ENCODE measurements at places on chromosomes 4 and X.

- no peak for DNase-seq
Observed at GRCh38 chrX:40122487-40122886, 24.7 kb upstream of the BCOR start.

GRCh38 chrX:125203737-125204578, 115.7 kb upstream of the TEX13C start:
- no peak for DNase-seq

DNA sequence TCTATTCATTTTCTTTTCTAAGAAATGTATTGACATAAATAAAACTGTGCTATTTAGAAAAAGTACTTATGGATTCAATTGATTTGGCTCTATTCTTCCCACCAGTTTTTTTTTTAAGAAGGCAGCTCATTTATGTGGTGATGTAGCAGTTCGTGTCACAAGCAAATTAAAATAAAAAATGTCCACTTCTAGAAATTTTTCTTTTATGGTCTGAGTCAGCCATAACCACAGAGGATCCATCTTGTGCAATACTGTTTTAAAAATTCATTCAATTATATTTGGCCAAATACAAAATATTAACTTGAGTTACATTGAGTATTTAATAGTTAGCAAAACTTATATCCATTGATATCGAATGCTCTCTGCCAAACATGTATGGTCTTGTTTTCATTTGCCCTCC, 207.9 kb upstream of the FAT1 start:
- no peak for DNase-seq

DNA sequence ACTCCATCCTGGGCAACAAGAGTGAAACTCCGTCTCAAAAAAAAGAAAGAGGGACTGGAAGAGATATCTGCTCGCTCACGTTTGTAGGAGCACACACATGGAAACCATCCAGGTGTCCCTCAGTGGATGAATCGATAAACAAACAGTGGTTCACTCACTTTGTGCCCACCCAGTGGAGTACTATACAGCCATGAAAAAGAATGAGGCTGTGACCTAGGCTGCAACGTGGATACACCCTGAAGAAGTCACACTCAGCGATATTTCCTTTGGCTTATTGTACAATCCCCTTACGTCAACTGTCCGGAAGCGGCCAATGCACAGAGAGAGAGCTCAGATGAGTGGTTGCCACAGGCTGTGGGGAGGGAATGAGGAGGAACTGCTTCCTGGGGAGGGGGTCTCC, 82.3 kb upstream of the PPP2R3B start:
- no peak for DNase-seq

DNA sequence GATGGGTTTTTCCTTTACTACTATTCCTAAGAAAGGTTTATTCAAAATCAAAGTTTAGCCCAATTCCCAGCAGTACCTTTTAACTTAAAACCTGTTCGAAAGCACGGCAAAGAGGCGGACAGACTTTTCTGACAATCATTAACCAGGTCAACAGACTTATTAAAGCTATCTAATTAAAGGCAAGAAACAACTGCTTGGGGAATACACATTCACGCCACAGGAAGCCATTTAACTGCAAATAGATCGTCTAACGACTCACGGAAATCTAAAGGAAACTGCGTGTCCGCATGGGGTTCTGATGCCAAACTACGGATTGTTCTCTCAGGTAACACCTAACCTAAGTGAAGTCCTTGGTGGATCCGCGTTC, 663 bp upstream of the USP53 start:
- no peak for DNase-seq

- DNase-seq: no peak
Observed at GRCh38 chr4:165965503-165965902, 92.5 kb downstream of the TLL1 start.

DNA sequence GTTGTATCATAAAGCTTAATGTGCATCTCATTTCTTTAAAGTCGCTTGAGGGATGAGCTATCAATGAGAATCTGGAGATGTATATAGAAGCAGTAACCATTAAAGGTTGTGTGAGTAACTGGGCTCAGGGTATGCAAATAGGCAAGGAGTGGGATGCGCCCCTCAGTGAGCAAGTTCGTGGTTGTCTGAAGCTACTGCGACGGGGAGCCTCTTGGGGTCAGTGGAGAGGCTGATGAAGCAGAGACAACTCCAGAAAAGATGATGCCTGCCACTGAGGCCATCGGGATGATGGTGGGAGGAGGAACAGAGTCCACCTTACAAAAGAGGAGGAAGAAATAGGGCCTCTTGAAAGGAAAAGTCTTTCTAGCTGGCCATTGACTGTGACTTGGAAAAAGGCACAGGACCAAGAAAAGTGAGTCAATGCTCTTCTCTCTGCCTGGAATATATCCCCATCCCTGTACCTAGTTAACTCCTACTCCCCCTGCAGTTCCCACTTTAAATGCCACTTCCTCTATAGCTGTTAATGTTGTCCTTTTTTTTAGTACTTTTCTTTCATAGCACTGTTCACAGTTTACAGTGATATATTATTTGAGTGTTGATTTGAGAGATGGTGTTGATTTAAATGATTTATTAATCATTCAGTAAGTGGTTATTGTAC, 51.4 kb upstream of the LSM6 start:
- peak; percentile 17 for DNase-seq

- DNase-seq: no peak
Observed at GRCh38 chr4:145694929-145695328, 15.0 kb downstream of the C4orf51 start.

DNA sequence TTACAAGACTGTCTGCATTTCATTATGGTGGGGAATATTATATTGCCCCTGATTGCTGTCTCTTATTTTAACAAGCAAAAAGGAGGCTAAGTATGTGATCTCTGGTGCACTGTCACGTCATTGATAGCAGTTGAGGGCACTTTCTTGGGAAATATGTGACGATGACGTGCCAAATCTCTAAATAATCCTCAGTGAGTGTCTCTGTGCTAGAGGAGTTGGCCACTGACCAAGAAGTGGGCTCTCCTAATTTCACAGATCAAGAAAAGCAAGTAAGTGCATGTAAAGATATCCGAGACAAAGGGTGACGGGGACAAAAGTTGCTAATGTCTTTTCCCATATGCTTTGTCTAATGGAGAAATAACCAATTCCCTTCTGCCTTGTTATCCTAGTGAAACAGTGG, 487.4 kb upstream of the TENM3 start:
- DNase-seq: no peak

DNA sequence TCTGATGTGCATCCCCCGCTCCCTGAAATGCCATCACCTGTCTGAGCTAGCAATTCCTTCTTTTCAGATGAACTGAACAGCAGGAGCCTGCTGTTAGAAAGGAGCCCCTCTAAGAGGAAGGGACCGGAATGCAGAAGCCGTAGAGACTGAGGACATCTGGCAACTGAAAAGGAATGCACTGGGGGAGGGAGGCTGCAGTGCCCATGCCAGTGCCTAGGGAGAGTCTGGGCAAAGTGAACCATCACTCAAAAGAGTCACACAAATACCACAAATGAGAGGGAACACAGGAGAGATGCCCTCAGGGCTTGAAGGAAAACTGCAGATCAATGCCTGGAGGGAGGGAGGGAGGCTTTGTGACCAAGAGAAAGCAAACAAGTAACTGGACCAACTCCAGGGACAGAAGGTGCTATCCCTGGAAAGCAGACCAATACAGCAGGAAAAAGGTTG, 93.9 kb upstream of the CBR4 start:
- DNase-seq: no peak

DNA sequence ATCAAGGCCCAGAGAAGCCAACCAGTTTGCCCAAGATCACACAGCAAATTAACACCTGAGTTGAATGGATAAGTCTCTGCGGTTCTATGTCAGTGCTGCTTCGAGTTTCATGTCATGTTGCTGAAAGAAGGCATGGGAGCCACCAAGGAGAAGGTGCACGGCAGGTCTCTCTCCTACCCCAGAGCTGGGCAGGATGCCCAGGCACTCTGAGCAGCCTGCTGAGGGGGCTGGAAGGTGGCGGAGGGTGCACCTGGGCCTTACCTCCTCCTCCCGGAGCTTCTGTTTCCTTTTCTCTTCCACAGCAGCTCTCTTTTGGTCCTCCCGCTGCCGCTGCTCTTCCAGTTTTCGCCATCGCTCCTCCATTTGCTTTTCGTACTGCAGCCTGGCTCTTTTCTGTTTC, 53.6 kb downstream of the MAP7D2 start:
- DNase-seq: no peak

- DNase-seq: no peak
Observed at GRCh38 chr4:55440786-55441185, 45.0 kb downstream of the TMEM165 start.

DNA sequence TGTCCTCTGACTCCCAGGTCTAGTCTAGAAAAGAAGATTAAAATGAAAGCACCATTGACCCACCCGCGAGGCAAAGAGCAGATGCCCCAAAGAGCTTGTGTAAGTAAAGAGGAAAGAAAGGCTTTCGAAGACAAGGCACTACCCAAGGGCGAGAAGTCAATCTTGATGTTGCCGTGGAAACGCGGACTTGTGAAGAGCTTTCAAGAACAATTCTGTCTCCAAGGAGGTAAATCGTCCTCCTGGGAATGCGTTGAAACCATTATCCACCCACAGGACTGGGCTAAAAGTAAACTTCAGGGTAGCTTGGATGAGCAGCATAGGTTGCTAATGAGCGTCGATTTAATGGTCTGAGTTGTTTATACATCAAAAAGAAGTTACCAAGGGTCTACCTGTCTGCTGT, 189.3 kb downstream of the DHRSX start:
- no peak for DNase-seq

- DNase-seq: no peak
Observed at GRCh38 chrX:52821079-52821760, 10.1 kb downstream of the XAGE5 start.

- no peak for DNase-seq
Observed at GRCh38 chrX:133913009-133913408, 72.4 kb downstream of the GPC3 start.

- DNase-seq: no peak
Observed at GRCh38 chr4:180799798-180800197, 1443.4 kb upstream of the TENM3 start.

DNA sequence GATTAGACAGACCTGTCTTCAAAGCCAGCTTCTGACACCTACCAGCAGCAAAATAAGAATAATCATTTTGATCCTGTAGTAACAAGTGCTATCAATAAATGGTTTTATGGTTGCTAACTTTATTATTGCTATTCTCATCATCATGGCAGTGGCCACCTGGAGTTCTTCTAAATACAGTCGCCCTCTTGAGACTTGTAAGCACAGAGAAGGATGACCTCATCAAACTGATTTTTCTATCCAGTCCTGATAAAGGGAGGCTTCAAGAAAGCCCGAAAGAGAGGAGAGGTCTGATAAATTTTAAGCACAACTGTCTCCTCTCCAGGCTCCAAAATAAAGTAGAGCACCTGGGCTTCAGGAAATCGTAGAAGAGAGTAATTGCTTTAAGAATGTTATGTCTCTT, 286.4 kb downstream of the USP46 start:
- no peak for DNase-seq

GRCh38 chr4:105623099-105623498, 70.7 kb downstream of the ARHGEF38 start:
- DNase-seq: no peak

Measured in inflammatory macrophage (primary cell).